Fibroblast of upper back skin (primary cell): ENCODE measurements at places on chromosomes 16 and 17.

DNA sequence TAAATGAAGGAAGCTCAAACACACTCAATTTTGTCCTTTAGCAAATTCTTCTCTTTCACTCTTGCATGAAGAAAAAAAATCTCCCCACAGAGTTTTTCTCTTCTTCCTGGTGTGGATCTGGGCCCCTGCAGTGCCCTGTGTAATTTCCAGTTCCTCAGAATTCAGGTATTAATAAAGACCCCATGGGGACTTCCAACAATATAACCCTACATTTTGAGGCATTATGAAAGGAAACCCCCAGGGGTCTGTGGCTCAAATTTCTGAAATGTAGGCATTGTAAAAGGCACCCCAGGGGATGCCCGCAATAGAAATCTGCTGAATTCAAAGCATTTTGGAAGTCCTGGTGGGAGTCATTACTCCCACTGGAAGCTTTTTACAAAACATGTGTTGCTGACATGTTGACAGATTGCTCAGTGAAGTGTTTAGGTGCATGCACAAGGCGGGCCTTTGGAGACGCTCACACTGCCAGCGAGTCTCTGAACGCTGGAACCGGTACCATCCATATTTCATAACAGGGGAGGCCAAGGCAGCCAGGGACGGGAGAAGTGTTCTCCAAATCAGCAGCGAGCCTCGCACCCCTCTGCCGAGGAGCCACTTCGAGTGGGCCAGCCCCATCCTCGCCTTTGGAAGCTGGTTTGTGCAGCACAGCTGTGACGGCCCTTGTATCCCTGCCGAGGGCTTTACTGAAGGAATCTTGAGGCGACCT, 154.0 kb downstream of the ZNF423 start:
- DNase-seq: peak; percentile 81

- no peak for DNase-seq
Observed at GRCh38 chr16:239948-240277, 5.3 kb downstream of the FAM234A start.

DNA sequence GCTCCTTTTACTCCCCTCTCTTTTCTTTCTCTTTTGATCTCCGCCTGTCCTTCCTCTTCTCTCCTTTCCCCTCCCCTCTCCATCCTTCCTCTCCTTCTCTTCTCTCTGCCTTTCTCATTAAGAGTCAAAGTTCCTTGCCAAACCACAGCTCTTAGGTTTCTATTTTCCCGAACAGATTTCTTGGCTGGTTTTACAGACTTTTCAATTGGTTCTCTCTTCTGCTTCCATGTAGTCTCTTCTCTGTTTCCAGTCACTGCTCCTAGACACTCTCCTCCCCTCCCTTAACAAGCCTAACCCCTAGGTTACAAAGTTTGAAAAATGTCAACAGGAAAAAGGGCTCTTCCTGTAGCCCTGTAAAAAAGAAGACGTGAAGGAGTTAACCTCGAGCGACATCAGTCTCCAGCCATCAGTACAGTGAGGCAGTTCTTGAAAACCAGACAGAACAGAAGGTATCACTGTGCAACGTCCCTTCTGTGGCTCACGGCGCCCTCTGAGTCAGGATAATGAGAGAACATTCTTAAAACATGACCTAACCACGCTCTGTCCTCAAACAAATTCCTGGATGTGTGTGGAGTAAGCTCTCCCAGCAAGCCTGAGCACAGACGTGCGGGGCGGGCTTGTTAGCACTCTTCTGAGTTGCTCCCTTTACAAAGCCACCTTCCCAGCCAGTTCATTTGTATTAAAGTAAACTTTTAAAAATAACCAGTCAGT, 11.6 kb upstream of the MARCHF10 start:
- peak; percentile 98 for DNase-seq

- DNase-seq: no peak
Observed at GRCh38 chr16:15950869-15951268, 1.5 kb downstream of the ABCC1 start.

DNA sequence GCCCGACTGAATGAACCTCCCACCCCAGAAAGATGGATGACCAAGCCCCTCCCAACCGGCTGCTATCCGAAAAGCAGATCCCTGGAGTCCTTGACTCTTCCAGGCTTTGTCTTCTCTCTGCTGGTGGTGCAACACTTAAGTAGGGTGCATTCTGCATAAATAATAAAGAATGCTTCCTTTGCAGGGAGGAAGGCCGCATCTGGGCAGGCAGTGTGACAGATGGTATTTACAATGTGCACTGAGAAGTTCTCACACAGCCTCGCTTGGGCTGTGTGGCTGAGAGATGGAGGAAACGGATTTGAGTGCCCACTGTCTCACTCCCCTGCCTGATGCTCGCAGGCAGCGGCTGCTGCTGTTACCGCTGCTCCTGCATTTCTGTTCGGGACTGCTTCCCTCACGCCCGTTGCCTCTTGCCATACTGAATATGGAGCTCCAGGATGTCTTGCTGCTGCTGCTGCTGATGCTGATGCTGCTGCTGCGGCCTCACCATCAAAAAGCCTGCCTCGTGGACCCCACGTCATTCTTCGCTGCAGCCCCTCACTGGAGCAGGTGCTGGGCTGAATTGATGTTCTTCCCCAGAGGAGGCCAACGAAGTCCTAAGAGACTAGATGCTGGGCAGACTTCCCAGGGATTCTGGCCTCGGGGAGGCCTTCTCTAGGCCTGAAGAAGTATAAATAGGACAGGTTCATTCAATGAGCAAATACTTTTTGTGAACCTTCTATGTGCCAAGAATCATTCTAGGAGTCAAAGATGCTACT, 7.1 kb upstream of the RHBDL3 start:
- no peak for DNase-seq

DNA sequence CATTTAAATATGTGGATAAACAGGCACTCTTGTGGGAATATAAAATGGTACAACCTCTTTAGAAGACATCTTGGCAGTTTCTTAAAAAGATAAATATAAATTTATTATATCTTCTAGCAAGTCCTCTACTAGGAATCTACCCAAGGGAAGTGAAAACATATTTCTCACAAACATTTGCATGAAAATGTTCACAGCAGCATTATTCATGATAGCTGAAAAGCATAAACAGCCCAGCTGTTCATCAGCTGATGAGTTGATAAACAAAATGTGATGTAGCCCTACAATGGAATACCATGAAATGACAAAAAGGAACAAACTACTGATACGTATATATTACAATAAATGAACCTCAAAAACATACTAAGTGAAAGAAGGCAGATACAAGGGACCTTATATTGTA, 12.0 kb downstream of the DGKE start:
- DNase-seq: no peak

DNA sequence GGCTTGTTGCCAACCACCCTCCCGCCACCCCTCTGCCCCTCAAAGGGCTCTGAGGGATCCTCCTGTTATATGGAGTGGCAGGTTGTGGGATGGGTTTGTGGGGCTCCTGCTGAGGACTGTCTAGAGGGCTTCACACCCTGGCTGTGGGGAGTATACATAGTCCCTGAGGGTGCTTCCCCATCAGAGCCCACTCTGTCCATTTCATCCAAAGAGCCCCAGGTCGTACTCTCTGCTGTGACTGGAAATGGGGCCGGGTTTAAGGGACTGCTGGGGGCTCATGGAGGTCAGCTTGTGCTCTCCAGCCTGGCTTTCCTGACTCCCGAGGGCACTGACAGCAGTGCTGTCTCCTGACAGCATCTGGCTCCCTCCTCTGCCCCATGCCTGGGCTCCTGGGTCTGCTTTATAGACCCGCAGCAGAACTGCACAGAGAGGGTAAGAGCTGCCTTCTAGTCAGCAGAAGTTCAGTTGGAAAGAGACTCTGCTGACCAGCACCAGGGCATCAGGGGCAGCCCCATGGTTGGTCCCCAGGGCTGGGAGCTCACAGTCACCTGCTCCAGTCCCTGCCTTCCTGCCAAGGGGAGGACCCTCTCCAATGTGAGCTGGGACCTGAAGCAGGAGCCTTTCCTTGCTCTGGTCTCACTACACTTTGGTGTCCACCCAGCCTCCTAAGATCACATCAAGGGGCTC, 17.8 kb upstream of the TNS4 start:
- DNase-seq: no peak

GRCh38 chr17:19371259-19372010, 6.9 kb upstream of the MAPK7 start:
- DNase-seq: no peak

GRCh38 chr17:43126911-43127290, 1.7 kb upstream of the BRCA1 start:
- DNase-seq: no peak

DNA sequence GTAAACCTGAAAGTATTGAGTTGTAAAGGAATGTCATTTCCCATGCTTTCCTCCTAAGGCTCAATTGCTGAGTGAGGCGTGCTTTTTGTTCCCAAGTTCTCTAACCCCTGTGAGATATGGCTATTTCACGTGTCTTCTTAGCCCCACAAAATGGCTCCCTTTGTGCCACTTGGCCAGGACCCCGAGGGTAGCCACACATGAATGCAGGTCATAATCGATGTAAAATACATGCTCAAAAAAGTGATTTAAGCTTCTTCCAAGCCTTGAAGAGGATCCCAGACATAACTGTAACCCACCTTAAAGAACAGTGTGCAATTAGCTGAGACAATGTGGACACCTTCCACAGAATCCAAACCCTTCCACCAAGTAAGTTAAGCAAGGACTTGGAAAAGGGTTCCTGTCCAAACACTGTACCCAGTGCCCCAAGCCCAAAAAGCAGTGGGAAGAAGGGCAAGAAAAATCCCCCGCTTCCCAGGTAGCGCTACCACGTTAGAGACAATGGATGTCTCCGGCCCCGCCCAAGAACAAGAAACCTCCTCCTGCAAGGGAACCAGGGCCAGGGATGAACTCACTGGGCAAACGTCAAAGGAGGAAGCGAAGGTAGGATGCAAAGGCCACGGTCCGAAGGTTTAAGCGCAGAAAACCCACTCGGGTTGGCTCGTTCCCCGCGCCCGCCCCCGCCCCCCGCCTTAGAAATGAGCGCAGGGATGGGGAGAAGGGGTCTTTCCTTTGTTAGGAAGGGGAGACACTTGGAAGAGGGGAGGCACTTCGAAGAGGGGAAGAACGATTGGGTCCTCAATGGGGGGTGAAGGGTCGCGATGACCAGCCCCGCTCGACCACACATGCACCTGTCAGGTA, 1.2 kb downstream of the JPT1 start:
- DNase-seq: peak; percentile 20

DNA sequence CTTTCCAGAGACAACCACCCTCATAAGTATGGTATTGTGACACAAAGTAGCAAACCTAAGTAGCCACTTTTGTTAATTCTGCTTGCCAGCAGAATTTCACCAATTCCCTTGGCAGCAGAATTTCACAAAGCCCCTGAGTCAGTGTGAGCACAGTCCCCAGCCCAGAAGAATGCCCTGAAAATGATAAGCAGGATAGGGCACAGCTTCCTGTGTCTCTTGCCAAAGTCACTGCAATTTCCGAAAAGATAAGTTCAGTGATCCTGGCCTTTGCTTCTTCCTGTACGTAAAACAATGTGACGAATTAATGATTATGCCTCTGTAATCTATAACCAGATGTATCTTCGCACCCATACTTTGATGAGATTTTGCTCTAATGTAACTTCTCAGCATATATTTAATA, 16.0 kb upstream of the WIPF2 start:
- no peak for DNase-seq

DNA sequence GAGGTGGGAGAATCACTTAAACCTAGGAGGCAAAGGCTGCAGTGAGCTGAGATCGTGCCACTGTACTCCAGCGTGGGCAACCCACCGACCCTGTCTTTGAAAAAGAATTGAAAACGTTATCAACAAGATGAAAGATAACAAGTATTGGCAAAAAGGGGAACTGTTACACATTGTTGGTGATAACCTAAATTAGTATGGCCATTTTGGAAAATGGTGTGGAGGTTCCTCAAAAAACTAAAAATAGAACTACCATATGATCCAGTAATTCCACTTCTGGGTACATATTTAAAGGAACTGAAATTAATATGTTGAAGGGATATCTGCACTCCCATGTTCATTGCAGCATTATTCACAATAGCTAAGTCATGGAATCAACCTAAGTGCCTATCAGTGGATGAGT, 61.0 kb downstream of the ABHD15 start:
- DNase-seq: no peak

- DNase-seq: no peak
Observed at GRCh38 chr16:88735121-88735520, 28.8 kb downstream of the CTU2 start.

GRCh38 chr17:65438173-65438572, 123.3 kb downstream of the AXIN2 start:
- DNase-seq: no peak

DNA sequence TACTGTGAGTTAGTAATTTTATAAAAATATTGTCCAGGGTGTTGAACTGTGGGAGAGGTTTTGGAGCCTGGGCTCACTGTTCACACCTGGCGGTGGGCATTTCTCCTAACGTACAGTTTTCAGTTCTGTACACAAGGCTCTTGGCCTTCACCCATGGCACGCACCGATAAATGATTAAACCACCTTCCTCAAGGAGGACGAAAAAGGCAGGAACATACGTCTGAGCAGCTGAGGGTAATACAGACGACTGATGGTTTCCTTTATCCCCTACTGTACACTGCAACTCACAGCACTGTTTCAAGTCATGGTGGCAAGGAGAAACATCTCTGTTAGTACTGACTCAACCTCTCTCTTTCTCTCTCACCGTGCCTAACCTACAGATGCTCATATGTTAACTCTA, 1.4 kb upstream of the ST6GALNAC1 start:
- no peak for DNase-seq

- no peak for DNase-seq
Observed at GRCh38 chr17:68289936-68290267, 1.0 kb downstream of the SLC16A6 start.

- DNase-seq: no peak
Observed at GRCh38 chr17:29091606-29092289, 48.8 kb downstream of the PIPOX start.

GRCh38 chr16:760545-761343, at the start of gene MSLN:
MSLN (plus strand) TSS chr16:760734; CDS start chr16:762681, 1,947 bp downstream.
- no peak for DNase-seq

DNA sequence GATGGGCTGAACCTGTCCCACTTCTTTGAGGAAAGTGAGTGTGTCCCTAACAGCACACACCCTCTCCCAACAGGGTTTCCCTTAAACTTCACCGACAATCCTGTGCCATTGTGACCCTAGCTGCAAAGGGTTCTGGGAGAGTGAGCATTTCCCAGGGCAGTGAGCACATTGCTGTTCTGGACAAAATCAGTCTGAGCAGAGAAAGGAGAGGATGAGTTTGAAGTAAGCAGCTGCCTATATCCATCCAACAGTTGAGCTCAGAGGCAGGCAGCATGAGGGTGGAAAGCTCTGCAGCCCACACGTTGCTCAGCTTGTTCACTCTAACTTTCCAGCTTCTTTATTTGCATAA, 296.5 kb upstream of the MAF start:
- no peak for DNase-seq

DNA sequence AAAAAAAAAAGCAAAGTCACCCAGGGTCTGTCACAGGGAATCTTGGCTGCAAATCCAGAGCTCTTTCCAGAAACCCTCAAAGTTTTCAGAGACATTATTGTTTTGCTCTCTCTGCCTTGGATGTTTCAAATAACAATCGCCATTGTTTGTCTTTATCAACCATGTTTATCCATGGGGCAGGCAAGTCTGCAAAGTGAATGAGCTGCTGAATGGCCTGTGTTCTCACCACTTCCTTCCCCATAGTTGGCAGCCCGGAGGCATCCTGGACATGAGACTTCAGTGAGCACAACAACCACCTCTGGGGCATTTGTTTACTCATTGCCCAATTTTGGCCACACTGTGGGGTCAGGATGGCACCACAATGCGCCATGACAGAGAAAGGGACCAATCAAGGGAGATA, 53.1 kb upstream of the USP7 start:
- no peak for DNase-seq

GRCh38 chr16:63458846-63459245, 1422.6 kb upstream of the CDH8 start:
- DNase-seq: no peak

- DNase-seq: no peak
Observed at GRCh38 chr16:4399001-4399730, 17.2 kb downstream of the CORO7 start.

GRCh38 chr16:74252329-74252728, 44.3 kb upstream of the PSMD7 start:
- no peak for DNase-seq
